ENCODE measurements at places on chromosomes 2 and 18.

DNA sequence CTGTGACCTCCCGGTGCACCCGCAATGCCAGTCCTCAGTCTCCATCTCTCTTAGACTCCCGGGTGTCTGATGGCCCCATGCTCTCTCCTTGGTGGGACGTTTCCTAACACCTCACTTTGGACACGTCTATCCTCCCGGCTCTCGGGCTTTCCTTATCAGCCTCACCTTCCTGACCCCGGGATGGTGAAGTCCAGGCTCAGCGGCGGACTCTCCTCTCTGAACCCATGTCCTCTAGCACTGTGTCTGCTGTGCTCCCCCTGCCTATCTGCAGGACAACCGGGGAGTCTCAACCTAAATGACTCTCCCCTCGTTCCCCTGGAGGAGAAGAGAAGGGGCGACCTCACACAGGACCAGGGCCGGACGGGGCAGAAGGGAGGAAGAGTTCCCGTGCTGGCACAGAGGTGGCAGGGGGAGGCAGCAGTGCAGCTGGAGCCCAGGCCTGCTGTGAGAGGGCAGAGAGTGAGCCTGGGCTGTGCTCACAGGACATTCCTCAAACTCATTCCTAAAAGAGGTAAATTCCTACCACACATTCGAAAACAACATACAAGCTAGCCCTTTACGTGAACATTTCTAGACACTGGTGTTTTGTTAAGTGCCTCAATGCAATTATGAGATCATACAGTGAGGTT is 41.9 kb downstream of the MBP start:
- no peak for DNase-seq

GRCh38 chr2:207950063-207950760 is 75.1 kb downstream of the PLEKHM3 start:
- no peak for DNase-seq

DNA sequence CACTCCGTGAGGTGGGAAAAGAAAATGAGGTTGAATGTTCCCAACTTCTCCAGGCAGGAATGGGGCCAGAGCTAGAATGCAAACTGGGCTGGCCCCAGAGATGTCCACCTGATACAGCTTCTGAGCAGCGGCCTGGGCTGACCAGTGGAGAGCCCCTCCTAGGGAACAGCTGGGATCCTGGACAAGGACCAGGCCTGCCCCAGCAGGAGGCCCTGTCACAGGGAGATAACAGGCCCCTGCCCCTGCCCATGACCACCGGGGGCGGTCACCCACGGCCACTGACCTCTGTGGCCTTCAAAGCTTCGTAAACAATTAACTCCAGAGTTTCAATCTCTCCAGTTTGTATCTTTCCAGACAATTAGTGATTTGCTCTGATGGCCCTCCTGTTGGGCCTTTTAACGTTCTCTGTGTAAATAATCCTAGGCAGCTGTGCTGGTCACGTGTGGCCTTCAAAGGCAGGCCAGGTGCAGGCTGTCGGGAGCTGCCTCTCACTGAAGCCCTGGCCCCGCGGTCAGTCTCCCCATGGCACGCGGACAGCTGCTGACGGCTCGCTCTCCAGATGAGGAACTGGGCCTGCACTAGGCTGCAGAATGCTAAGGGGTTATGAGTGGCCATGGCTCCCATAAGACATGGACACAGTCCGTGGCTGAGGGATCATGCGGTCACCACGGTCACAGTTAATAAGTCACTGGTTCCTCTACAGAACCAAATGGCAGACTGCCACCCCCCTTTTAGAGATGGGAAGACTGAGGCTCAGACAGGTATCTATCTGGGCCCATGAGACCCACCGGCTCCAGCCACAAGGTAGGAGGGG is 9.2 kb downstream of the HS6ST1 start:
- DNase-seq = no peak

GRCh38 chr2:43276266-43276941 is 50.0 kb upstream of the ZFP36L2 start:
- no peak for DNase-seq

DNA sequence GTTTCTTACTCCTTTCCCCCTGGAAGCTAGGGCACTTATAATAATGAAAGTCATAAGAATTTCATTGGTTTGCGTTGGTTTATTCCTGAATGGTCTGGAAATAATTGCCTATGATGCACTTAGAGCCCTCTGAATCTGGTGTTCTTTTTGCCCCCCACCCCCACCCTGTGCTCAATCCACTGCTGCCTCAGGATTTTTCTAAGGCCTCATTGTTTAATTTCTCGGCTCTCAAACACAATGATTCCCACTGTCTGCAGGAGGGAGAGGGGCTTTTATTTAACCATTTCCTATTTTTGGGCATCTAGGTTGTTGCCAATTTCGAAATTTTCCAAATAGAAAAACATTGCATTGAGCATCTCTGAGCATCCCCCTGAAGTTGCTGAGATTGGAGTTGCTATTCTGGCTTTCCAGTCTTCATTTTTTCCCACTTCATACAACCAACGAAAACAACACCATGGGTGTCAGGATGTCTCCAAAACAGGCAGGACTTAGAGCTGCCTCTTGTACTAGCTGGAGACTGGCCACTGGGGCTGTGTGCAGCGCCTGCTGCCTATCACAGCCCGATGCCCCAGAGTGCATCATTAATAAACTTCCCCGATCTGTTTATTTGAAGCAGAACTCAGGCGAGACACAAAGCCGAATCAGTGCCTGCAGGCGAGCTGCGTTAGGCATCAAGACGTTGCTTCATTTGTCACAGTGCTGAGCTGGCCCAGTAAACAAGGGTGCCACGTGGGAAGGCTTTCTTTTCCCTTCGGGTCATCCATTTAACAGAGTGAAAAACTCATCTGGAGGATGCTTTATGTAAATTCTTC is 1.8 kb upstream of the PCARE start:
- DNase-seq = no peak

DNA sequence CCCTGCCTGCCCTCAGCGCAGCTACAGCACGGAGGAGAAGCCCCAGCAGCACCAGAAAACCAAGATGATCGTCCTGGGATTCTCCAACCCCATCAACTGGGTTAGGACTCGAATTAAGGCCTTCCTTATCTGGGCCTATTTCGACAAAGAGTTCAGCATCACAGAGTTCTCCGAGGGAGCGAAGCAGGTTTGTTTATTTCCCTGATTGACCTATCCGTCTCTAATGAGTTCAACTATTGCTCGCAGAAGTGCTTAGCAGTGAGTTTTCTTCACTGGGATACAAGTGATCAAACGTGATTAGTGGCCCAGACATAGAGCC is 639 bp downstream of the MAIP1 start:
- no peak for DNase-seq

- no peak for DNase-seq
These were observed 24.5 kb downstream of the PTPN18 start for GRCh38 chr2:130380096-130380934.

DNA sequence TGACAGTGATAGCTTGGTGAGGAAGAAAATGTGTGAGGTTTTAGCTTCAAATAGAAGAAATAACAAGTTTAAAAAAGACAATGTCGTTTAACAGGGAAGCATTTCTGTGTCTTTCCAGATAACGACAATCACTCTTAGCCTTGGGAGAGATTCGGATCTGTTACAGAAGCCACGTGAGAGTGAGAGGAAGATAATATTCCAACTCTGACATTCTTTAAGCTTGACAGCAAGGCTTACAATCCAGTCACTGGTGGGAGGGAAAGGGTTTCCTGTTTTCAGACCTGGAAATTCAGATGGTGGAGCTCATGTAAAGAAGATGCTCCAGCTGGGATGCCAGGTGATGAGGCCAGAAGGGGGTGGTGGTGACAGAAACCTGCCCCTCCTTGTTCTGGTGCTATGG is 30.8 kb downstream of the FBXO48 start:
- DNase-seq = no peak

GRCh38 chr2:215027779-215028178 is 110.6 kb downstream of the ABCA12 start:
- no peak for DNase-seq

DNA sequence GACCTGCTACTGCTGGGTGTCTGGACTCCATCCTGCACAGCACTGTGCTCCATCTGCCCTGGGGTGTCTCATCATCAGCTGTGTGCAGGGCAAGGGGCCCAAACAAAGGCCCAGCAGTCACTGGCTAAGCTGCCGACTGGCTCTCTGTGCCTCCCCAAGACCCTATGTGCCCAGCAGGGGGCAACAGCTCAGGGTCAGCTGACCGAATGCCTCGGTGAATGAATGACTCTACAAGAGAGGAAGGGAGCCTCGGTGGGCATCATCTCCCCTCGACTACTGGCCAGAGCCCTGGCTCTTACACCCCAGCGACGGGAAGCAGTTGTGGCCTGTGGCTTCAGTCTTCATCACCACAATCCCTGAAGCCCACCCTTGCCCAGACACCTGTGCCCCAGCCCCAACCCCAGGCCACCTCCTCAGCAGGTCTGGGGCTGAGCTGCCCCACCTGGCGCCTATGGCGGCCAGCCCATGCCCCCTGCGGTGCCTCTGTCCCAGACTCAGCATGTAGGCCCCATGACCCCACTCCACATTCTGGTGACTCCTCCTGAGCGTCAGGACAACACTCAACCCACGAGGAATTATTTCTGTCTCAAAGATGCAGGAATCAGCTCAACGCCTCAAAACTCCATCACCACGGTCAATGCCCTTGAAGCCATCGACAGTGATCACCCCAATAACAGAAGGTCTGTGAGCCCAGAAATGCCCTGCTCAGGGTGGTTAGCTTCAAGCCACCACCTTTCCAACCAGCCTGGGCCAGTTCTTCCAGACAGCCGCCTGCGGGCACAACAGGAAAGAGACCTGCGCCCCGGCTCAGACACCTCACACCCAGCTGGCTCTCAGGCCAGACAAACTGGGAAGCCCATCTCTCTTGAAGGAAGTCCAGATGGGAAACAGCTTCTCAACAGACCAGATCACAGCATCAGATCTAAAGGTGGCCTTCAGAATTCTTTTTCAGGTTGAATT is 1.6 kb upstream of the GPR17 start:
- DNase-seq = no peak

DNA sequence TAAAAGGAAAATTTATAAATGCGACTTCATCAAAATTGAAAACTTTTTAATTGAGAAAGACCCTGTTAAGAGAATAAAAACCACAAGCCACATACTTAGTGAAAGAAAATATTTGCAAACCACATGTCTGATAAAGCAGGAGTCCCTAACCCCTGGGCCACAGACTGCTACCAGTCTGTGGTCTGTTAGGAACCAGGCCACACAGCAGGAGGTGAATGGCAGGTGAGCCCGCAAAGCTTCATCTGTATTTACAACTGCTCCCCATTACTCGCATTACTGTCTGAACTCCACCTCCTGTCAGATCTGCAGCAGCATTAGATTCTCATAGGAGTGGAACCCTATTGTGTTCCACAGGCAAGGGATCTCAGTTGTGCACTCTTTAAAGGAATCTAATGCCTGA is 95.5 kb upstream of the CRACDL start:
- no peak for DNase-seq

Data from fibroblast of skin of left biceps (primary cell).